ENCODE measurements at places on chromosomes 3 and 15.

- no peak for DNase-seq
Observed at GRCh38 chr15:72844067-72844466, 60.5 kb upstream of the ADPGK start.

DNA sequence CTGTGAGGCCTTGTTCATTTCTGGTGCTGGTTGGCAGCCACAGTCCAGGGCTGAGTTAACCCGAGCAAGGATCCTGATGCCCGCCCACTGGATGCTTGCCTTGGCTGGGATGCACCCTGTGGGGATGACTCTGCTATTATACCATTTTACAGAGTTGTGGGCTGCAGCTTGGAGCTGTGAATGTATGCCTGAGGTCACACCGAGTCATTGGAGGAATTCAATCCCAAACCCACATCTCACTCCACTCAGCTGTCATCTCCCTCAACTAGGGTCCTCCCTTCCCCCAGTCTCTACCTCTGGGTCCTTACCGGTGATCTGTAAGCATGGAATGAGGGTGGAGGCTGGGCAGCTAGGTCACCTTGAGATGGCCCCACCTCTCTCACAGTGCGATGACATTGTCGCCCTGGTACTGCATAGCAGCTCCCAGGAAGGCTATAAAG, 22.1 kb downstream of the MAPKAPK3 start:
- DNase-seq: peak; percentile 95

DNA sequence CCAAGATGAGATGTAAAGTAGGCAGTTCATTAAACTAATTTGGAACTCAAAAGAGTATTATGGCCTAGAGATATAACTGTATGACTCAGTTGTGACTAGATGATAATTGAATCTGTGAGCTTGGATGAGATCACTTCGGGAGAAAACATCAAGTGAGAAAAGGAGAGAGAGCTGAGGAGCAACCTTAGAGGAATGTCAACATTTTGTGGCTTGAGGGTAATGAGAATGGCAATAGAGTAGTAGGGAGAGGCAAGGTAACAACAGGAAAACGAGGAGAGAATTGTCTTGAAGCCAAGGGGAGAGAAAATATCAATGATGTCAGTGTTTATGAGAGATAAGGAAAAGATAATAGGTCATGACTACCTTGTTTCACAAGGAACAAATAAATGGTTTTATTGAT, 580.2 kb downstream of the NLGN1 start:
- DNase-seq: peak; percentile 89

DNA sequence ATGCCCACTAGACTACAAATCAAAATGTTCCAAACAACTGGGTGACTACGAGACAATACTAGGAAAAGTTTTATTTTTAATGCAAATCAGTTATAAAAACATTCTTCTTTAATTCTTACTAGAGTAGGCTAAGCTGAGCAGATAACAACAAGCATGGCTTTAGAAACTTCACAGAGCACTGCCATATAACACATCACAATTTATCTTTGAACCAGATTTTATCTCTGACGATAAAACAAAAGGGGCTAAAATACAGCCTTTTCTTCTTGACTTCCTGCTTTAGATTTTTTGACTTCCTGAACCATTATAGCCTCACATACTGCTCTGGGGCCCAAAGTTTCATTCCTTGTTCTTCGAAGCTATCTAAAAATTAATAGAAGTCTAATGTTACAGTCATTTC, 25.9 kb downstream of the TBC1D2B start:
- no peak for DNase-seq

Measured in GM23248 (cell line).